ENCODE measurements at places on chromosomes 12 and 14.

DNA sequence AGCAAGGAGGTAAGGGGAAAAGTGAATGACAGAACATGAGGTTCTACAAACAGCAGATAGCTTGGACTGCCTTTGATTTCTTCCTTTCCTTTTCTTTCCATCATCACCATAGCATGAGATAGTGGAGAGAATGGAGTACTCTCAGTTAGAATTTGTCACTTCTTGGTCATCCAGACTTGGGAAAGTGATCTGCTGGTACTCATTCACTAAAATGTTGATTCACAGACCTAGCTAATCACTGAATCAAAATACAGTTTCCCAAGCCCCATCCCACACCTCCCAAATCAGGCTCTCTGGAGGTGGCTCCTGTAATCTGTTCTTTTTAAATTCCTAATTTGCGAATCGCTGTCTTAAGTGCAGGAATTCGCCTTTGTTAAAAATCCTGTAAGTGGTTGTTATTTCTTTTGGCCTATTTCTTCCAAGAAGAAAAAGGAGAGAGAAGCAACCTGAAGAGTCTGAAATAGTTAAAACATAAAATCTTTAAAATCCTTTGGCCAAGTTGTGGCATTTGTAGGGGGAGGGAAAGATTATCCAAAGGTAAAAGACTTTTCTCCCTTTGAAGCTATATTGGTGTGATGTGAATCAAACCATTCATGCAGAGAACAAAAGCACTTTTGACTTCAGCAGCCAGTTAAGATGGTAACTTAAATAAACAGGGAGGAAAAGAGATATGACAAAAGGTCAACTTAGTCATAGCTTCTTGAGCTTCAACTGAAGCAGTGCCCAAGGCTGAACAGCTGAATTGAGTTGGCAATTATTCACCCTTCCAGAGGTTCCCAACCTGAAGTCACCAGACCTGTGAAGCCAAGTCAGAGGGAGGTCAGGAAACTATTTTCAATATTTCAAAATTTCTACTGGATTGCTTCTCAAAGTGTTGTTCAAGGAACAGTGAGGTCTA lies 255.1 kb upstream of the KRR1 start:
- peak; percentile 72 for DNase-seq

DNA sequence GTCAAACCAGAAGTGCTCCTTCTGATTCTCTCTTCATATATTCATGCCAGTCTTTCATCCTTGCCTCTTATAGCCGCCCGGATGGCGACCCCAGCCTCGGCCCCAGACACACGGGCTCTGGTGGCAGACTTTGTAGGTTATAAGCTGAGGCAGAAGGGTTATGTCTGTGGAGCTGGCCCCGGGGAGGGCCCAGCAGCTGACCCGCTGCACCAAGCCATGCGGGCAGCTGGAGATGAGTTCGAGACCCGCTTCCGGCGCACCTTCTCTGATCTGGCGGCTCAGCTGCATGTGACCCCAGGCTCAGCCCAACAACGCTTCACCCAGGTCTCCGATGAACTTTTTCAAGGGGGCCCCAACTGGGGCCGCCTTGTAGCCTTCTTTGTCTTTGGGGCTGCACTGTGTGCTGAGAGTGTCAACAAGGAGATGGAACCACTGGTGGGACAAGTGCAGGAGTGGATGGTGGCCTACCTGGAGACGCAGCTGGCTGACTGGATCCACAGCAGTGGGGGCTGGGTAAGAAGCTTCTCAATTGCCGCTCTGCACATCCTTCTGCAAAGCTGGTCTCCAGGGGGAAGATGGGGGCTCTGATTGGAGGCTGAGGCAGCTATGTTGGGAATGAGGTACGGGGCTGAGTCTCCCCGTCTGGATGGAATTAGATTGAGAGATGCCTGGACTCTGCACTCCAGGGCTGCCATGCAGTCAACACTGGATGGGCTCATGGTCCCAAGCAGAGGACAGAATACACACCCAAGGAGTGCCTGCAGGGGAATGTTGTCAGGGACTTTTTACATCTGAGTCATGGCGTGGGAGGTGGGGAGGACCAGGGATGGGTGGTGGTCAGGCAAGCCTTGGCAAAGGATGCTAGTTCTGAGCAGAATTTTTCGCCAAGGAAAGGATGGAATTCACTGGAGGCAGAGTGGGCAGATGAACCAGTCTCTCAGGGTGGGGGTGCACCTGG lies 1.3 kb downstream of the BCL2L2 start:
- no peak for DNase-seq

- peak; percentile 67 for DNase-seq
Measured at GRCh38 chr12:92927436-92928281, 1.4 kb downstream of the EEA1 start.

GRCh38 chr12:100718187-100718586 lies 76.4 kb upstream of the ANO4 start:
- no peak for DNase-seq

DNA sequence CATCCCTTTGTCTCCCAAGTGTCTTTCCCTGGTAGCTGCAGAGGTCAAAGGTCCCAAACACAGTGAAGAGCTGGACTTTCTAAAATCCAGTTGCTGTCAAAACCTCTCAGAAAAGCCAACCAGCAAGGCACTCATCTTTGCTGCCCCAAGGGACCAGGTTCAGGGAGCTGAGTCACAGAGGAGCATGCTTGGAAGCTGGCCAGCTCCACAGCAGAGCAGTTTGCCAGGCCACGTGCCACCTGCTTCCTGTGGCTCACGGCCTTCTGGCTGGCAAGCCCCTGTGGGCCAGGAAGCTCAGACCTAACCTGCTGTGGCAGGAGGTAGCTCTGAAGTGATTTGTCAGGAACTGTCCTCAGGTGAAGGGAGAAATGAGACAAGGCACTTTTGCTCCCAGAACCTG lies 3.6 kb downstream of the ISCU start:
- no peak for DNase-seq

- DNase-seq: no peak
Measured at GRCh38 chr14:104864267-104865080, 594 bp upstream of the CEP170B start.

GRCh38 chr14:87153901-87154300 lies 839.1 kb downstream of the GALC start:
- no peak for DNase-seq

All from SW 1271 (cell line).